ENCODE measurements at places on chromosomes 4 and X. TPM values are rescaled to one million over a fixed set of nuclear protein-coding genes. Genes with fewer than 3 reads are reported as not detected.

The TLR8 gene
- not detected for total RNA-seq

GRCh38 chr4:121477480-121477879 is 96.7 kb upstream of the QRFPR start:
- no peaks in the 10 kb centered on the region for H3K4me1 ChIP-seq
- no peak overlapping the region for H3K4me3 ChIP-seq
- no peak overlapping the region for H3K27ac ChIP-seq
- H3K27me3 ChIP-seq, result peaks cover 2% of the 10 kb centered on the region
- no peaks in the 10 kb centered on the region for H3K36me3 ChIP-seq

The HOPX gene
- 1.3 TPM for total RNA-seq

- no peaks in the 10 kb centered on the region for H3K36me3 ChIP-seq
- no peaks in the 10 kb centered on the region for H3K27me3 ChIP-seq
- H3K4me3 ChIP-seq, result no peak overlapping the region
- no peak overlapping the region for H3K27ac ChIP-seq
Measured at GRCh38 chr4:33381816-33382215, 2661.6 kb downstream of the PCDH7 start.

DNA sequence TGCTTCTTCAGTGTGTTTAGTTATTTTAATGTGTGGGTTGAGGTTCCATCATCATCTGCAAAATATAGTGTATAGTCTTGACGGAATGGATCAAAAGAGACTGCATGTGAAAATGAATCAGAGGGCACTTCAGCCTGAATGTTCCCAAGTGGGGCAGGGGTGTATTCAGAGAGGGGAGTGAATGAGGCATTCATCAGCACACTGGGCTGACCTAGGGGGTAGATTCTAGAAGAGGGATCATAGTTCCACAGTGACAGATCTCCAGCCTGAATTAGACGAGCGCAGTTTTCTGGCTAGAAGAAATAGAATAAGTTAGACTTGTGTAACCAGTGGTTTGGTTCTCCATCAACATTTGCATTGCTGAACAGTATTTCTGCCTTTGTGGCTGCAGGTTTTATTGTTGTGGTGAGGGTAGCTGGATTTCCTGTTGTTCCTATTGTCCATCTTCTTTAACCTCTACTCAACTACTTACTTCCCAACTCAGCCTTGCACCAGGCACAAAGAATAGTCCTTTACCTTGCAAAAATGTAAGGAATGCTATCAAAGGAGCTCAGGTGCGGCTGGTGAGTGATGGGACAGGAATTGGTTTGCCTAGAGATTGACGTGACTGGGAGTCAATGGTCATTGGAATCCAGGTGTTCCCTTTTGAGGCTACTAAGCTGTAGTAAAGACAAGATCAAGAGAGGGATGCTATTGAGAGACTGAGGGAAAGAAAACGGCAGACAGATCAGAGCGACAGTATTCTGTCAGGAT is 50.9 kb downstream of the NAP1L5 start:
- H3K36me3 ChIP-seq, result no peaks in the 10 kb centered on the region
- no peak for DNase-seq
- H3K4me3 ChIP-seq, result no peak overlapping the region
- no peak overlapping the region for H3K27ac ChIP-seq
- H3K27me3 ChIP-seq, result no peaks in the 10 kb centered on the region

The DIPK2B gene
- total RNA-seq, result not detected

The ALPK1 gene
- total RNA-seq, result 8.6 TPM

The XIAP gene
- 30.0 TPM for total RNA-seq

GRCh38 chr4:6110681-6111353 is 89.5 kb downstream of the JAKMIP1 start:
- H3K4me1 ChIP-seq, result no peaks in the 10 kb centered on the region
- no peaks in the 10 kb centered on the region for H3K27me3 ChIP-seq
- no peaks in the 10 kb centered on the region for H3K36me3 ChIP-seq

- no peaks in the 10 kb centered on the region for H3K27me3 ChIP-seq
- no peak overlapping the region for H3K27ac ChIP-seq
- no peaks in the 10 kb centered on the region for H3K36me3 ChIP-seq
- no peak overlapping the region for H3K4me3 ChIP-seq
- DNase-seq, result no peak
Measured at GRCh38 chr4:8912089-8912455, 40.4 kb upstream of the HMX1 start.

DNA sequence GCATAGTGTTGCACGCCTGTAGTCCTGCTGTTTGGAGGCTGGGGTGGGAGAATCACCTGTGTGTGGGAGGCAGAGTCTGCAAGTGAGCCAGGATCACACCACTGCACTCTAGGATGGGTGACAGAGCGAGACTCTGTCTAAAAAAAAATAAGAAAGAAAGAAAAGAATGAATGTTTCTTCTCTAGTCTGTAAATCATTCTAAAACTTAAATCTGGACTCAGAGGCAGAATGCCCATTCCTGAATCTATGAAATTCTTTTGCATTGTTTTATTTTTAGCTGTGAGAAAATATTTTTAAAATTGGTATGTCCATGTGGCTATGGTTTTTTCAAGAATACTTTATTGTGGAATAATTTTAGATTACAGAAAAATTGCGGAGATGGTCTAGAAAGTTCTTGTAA is 49.3 kb downstream of the RAPGEF2 start:
- H3K4me1 ChIP-seq, result peaks cover 2% of the 10 kb centered on the region
- H3K27ac ChIP-seq, result no peak overlapping the region
- DNase-seq, result no peak
- H3K27me3 ChIP-seq, result no peaks in the 10 kb centered on the region

GRCh38 chr4:37130465-37130864 is 114.1 kb upstream of the NWD2 start:
- no peaks in the 10 kb centered on the region for H3K27me3 ChIP-seq
- H3K36me3 ChIP-seq, result no peaks in the 10 kb centered on the region
- no peaks in the 10 kb centered on the region for H3K4me1 ChIP-seq
- no peak for DNase-seq

- DNase-seq, result no peak
- no peaks in the 10 kb centered on the region for H3K27me3 ChIP-seq
- H3K4me3 ChIP-seq, result no peak overlapping the region
- peaks cover 42% of the 10 kb centered on the region for H3K36me3 ChIP-seq
- no peak overlapping the region for H3K27ac ChIP-seq
- no peaks in the 10 kb centered on the region for H3K4me1 ChIP-seq
Measured at GRCh38 chr4:6618386-6619115, 21.9 kb upstream of the MRFAP1 start.

The ADH7 gene
- not detected for total RNA-seq

All from IMR-90 (cell line).